Fibroblast of gingiva (primary cell): ENCODE measurements at places on chromosomes 4 and X.
A peak's percentile ranks its signal among the peaks of the same experiment; 100 is the strongest.

- no peak for DNase-seq
Measured at GRCh38 chr4:106104276-106104675, 209.0 kb downstream of the NPNT start.

DNA sequence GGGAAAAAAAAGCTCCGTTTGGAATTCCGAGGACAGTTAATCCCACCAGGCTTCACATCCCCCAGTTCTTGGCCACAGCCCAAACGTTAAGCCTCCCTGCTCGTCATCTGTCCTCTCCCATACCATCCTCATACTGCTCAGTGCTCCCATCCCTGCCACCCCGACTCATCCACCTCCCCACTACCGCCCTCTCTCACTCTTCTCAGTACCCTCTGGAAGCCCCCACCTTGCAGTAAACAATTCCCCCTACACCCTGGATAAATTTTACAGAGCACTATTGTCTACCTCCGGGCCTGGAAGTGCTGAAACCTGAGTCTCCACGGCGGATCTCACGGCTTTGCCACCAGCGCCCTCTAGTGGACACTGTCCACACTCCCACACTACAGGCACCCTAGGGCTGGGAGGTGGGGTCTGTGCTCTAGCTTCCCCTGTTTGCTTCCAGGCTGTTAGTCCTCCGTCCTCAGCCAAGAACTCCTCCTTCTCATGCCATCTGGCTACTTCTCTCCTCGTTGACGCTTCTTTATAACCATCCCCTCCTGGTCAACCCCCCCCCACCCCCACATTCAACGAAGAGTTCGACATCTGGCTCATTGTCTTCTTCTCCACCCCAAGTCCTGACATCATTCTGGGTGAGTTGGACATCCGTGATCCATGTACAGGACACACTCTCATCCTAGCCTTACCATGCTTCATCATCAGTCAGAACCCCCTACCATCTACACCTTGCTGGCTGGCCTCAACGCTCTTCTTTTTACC lies 54.5 kb downstream of the RTL9 start:
- peak; percentile 37 for DNase-seq

DNA sequence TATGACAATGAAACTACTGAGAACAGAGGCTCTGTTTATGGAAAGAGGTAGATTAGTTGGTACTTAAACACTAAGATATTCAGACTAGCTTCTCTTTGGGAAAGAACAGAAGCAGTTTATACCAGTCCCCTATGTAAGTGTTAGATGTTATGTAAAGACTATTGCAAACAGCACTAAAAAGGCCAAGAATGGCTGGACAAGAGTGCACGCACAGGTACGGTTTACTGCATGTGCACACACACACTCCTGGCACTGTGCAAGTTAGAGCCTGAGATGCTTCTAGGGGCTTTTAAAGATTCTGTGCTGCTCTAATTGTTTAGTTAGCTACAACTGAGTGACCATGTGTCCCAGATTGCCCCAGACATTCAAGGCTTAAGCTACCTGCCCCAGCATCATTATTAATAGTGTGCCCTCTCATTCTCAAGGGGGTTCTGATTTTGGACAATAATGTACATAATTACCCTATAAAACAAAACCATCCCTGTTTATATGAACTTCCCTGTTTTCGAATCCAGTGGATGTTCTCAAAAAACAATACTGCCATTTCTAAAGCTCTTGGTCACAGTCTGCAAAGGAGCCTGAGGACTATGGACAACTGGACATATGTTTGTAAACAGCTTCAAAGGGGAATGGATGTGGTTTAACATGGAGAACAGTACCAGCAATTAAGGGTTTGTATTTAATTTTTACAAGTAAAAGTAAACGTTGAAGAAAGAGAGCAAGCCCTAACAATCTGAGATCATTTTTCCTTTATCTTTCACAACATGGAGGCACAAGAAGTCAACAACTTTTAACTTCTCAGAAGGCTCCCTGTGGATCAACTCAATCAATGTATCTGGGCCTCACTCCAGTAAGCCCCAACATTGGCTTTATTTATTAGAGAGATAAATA lies 2.0 kb downstream of the SETD7 start:
- no peak for DNase-seq

GRCh38 chr4:9808077-9808476 lies 26.6 kb downstream of the DRD5 start:
- no peak for DNase-seq

DNA sequence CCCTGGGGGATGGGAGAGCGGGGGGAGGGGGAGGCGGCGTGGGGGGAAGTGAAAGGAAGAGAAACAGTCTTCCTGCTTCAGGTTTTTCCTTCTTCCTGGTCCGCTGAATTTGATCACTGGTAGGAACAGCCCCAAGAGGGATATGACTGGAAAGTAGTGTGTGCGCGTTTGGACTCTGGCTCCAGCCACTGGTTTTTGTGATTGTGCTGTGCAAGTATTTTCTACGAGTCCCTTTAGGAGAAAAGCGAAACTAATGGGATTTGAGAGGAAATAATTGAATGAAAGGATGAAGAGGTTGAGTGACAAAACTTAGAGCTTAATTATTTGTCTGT lies 836 bp downstream of the PRRG1 start:
- DNase-seq: peak; percentile 7
